Progenitor cell of endocrine pancreas (in vitro differentiated cells): ENCODE measurements at places on chromosomes 1 and 21. TPM values are rescaled to one million over a fixed set of nuclear protein-coding genes. Genes with fewer than 3 reads are reported as not detected.

- no peak for DNase-seq
Measured at GRCh38 chr1:41682149-41682548, 197.7 kb upstream of the EDN2 start.

The E2F2 gene
- total RNA-seq = 7.8 and 9.7 TPM in 2 replicates

The CATSPERE gene
- total RNA-seq = 1.8 and 2.0 TPM in 2 replicates

GRCh38 chr1:109271458-109271857 is 11.5 kb downstream of the PSRC1 start:
- no peak for DNase-seq

- no peak for DNase-seq
Measured at GRCh38 chr1:73903092-73903491, 294.9 kb downstream of the LRRIQ3 start.

The SELE gene
- not detected in 2 replicates for total RNA-seq

The BGLAP gene
- total RNA-seq = 4.8 and 5.8 TPM in 2 replicates

GRCh38 chr1:155513300-155513916 is 49.2 kb downstream of the ASH1L start:
- no peak for DNase-seq

- DNase-seq = no peak
Measured at GRCh38 chr1:179146476-179146875, 64.6 kb downstream of the TOR3A start.

The CYP4A22 gene
- total RNA-seq = not detected in 2 replicates

DNA sequence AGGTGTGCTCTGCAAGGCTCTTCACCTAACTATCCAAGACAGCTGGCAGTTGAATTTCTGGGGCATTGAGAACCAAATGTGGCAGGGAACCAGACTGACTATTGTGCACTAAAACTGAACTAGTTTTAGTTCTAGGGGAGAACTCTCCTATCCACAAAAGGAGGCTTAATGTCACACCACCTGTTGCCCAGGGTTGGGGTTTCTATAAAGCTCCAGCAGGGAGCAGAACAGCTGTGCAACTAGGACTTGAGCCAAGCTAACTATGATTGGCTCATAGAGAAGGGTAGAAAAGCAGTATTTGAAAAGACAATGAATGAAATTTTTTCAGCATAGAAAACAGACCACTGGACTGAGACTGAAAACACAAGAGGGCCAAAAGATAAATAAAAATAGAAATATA is 53.3 kb upstream of the FGGY start:
- DNase-seq = no peak

GRCh38 chr1:167132301-167133010 is 38.6 kb downstream of the STYXL2 start:
- no peak for DNase-seq

The RCOR3 gene
- total RNA-seq = 63.0 and 64.5 TPM in 2 replicates

The SH2D1B gene
- total RNA-seq = not detected in 2 replicates

DNA sequence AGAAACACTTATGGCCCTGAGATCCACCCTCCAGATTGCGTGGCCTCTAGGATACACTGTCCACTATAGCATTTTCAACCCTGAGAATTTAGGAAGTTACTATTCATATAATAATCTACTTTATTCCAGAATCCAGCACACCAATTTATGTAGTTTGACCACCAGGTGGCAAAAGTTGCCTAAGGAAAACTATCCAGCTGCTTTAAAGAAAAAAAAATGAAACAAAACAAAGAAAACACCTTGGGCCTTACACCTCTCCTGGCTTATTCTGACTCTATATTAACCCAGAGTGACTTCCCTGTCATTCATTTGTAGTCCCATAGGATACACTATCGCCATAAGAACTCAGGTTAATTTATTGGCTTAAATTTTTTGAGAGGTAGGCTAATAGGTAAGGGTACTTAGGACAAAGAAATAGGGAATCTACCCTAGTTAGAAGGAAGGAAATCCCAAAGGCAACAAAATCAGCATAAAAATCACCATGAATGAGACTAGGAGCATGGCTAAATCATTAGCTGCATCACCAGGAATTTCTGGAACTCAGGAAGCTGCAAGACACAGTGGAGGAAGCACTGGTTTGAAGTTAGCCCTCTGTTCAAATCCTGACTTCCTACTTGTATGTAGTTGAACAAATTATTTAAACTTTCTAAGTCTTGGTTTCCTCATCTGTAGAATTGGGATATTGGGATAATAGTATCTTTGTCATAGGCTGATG is 107.5 kb downstream of the SPAG17 start:
- no peak for DNase-seq

GRCh38 chr1:87129038-87129437 is 199.6 kb upstream of the LMO4 start:
- DNase-seq = no peak

DNA sequence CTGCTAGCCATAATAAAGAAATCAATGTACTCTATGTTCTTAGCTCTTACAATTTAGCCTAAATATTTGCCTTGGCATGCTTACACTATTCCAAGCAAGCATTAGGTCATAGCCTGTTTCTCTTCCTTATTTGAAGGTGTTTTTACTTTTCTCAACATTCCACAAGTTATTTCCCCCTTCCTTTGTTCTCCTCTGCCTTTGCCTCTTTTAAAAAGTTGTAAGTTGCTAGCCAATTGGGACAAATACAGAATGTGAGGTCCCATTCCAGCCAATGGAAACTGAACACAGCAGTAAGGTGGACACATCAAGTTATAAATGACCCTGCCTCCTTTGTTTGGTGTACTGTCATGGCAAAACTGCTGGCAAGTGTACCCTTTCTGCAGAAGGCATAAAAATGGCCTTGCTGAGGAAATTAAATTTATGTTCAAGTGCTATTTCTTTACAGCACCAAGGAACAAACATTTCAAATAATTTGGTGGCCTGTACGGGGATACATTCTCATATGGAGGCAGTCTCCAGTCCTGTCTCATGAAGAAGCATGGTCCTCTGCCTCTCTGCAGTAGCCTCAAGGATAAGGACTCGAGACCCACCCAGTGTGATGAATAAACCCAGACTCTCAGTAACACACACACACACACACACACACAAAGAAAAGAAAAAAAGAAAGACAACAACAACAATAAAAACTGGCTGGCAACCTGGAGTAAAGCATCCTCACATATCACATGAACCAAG is 28.8 kb upstream of the FMO1 start:
- no peak for DNase-seq

The PTPN7 gene
- not detected in 2 replicates for total RNA-seq

- no peak for DNase-seq
Measured at GRCh38 chr1:65339866-65340468, 30.6 kb downstream of the DNAJC6 start.

DNA sequence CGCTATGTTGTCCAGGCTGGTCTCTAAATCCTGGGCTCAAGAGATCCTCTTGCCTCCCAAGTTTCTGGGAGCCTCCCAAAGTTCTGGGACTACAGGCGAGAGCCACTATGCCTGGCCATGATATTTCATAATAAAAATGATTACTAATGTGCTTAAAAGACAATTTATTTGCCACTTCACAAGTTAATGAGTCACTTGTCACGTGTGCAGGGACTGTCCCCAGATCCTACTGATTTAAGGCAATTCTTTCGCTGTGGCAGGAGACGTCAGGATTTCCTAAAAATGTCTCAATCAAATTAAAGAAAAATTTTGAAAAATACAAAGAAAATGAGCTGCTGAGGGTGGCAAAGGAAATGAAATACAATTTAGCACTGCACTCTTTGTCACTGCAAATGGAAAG is 43.5 kb downstream of the B3GALNT2 start:
- no peak for DNase-seq

GRCh38 chr1:53107570-53108322 is 34.7 kb downstream of the SLC1A7 start:
- DNase-seq = no peak

DNA sequence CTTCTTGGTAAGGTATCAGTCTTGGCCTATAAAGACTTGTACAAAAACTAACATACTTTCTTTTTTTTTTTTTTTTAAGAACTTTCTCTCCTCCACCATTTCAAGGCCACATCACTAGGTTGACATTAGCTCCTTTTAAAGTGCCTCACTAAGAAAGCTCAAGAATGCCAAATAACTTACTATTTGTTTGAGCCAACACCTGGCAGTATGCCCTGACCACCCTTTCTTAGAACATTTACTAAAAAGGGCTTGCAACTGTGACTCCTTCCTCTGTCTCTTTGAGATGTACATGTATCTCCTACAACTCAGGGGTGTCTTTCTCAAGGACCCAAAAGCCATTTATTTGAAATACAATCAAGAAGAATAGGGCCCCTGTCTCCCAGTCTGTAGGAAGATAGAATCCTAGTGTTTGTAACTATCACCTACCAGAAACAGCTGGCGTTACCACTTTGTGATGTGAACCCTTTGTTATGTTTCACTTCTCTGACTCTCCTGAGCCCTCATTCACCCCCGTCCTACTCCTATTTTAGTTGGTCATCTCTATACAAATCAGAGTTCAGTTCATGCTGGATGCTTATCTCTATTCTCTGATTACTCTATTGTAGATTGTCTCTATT is 12.2 kb upstream of the SAMD13 start:
- no peak for DNase-seq

DNA sequence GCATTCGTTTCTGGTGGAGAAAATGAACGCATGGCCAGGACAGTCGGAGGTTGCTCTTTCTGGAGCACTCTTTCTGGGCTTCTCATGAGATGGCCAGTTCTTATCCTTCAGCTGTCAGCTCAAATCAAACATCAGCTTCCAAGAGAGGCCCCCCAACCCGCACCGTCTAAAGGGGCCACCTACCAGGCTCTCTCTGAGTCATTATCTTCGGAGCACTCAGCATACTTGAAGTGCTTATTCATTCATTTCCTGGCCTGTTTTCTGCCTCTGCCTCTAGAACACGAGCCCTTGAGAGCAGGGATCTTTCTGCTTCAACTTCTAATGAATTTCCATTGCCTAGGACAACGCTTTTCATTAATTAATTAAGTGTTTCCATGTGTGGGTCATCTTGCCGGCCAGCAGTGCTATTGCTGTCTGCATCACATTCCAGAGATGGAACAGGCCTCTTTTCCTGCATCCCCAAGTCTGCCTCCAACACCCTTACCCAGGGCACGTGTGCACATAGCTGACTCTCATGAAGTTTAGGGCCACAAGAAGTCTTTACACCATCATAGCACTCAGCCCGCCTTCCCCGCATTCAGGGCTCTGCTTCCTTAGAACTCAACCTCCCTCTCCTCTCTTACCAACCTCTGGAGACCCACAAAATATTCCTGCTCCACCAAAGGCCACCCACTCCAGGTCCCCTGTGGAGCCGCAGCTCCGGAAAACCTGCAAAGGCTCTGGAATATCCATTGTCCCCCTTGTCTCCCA is 52.1 kb upstream of the LAPTM5 start:
- DNase-seq = no peak

The DCST2 gene
- 2.2 TPM in 2 replicates for total RNA-seq

DNA sequence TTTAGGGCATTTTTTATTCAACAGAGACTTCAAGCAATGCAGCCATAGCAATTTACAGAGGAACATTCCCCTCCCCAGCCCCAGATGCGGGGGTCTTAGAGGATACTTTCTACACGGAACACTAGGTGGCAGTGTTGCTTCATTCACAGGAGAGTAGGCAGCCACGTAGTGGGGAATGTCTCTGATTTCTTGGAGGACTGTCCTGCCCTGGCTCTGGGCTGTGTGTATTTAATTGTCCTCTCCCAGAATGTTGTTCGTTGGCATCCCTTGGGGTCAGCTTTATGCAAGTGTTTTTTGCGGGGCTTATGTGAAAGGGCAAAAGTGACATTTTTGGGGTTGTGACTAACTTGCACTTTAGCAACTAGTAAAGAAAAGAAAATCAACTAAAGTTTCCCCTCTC is 96.9 kb downstream of the PAPPA2 start:
- DNase-seq = peak; percentile 59

DNA sequence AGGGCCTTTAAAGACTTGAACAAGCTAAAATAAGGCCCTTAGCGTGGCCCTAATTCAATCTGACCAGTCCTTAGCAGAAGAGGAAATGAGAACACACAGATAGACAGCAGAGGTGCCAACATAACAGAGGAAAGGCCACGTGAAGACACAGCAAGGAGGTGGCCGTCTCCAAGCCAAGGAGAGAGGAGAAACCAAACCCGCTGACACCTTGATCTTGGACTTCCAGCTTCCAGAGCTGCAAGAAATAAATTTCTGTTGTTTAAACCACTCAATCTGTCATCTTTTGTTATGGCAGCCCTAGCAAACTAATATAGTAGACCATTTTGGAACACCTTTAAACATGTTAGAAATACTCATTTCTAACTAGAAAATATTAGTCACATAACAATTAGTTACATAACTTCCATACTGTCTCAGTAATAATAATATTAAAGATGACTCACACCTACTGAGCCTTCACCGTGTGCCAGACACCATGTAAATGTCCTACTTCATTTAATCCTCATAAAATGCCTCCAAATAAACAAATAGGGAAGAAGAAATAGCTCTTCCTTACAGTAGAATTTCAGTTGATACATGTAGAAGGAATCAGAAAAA is 47.9 kb downstream of the S1PR1 start:
- no peak for DNase-seq
